ENCODE measurements at places on chromosomes 6 and 20.
A peak's percentile ranks its signal among the peaks of the same experiment; 100 is the strongest.

- no peak for DNase-seq
Measured at GRCh38 chr20:43721429-43722152, 5.2 kb downstream of the GTSF1L start.

GRCh38 chr6:135097172-135097571 is 42.5 kb upstream of the HBS1L start:
- no peak for DNase-seq

- no peak for DNase-seq
Measured at GRCh38 chr6:110528930-110529325, 52.5 kb upstream of the SLC22A16 start.

DNA sequence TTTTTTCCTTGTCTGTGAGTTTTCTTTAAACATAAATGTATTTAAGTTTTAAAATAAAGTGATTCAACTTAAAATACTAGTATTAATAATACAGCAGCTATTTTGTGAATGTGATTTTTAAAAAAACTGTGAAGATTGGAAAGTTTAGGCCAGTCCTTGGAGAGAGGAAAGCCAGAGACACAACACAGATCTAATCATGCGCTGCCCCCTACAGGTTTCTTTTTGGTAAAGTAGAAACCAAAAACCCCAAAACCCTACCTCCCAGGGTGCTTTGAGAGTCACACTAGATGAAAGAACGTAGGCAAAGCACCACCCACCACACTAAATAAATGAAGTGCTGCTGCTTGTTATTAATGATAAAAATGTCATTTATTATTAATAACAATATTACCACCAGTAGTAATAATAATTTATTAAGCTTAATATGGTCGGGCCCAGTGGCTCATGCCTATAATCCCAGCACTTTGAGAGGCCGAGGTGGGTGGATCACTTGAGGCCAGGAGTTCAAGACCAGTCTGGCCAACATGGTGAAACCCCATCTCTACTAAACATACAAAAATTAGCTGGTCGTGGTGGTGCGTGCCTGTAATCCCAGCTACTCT is 33.7 kb downstream of the SLC9A8 start:
- no peak for DNase-seq

DNA sequence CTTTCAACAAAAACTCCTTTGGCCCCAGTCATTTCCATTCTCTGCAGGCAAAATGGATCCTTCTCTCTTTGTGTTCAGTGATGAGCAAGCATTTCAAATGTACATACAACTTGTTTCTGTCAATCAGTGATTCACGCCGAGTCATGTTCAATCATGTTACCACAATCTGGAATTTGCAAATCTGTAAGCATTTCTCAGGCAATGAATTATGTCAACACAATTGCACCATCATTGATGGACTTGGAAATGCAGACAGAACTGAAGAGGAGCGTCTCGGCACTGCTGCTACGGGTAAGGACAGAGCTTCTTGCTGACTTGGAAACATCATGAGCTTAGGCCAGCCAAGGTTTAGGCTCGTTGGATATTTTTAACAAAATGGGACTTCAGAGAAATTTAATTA is 132.8 kb upstream of the AGPAT4 start:
- DNase-seq: peak; percentile 88

- no peak for DNase-seq
Measured at GRCh38 chr6:47729457-47729856, 31.1 kb downstream of the ADGRF4 start.

- DNase-seq: peak; percentile 7
Measured at GRCh38 chr20:7770578-7770977, 169.7 kb downstream of the HAO1 start.

DNA sequence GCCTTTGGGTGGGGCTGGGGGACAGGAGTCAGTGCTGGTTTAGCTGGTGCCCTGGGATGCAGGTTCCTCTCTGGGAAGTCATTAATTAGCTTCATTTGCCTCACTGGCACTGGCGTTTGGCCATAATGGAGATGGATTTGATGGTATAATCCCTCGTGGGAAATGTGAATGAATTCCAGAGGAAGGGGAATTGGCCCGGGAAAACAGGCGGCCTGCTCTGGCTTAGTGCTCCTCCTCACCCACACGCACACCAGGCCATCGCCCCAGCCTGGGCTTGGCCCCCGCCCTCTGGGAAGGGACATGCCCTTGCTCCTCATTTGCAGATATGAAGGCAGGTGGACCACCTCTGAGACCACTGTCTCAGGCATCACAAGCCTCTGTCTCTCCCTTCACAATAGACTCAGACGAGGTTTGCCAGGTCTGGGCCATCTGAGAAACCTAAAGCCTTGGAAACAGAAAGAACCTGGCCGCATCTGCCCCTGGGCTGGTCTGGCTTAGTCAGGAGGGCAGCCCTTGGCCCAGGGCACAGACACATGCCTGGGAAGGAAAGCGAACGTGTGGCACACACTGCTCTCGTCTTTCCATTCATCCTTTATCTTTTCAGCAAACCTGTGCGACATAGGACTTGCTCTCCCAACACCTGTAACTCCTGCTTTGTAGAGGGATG is 199.2 kb upstream of the CDH4 start:
- no peak for DNase-seq

DNA sequence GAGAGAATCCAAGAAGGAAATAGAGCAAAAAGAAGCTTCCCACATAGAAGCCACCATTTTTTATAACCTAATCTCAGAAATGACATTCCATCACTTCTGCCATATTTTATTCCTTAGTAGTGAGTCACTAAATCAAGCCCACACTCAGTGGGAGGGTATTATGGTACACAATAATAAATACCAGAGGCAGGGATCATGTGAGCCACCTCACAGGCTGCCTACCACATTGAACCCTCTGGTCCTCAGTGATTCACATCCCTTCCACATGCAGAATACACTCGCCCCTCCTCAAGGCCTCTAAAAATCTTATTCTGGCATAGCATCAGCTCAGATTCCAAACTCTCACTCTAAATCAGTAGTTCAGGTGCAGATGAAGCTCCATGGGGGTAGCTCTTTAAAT is 49.4 kb downstream of the TMC2 start:
- no peak for DNase-seq

GRCh38 chr6:45327956-45328522 is at the start of gene RUNX2:
TSS of gene RUNX2 (plus strand) at chr6:45328330. CDS start at chr6:45328727, 397 bp downstream.
- DNase-seq: peak; percentile 42

GRCh38 chr6:158552055-158552795 is 7.7 kb upstream of the TMEM181 start:
- DNase-seq: no peak

DNA sequence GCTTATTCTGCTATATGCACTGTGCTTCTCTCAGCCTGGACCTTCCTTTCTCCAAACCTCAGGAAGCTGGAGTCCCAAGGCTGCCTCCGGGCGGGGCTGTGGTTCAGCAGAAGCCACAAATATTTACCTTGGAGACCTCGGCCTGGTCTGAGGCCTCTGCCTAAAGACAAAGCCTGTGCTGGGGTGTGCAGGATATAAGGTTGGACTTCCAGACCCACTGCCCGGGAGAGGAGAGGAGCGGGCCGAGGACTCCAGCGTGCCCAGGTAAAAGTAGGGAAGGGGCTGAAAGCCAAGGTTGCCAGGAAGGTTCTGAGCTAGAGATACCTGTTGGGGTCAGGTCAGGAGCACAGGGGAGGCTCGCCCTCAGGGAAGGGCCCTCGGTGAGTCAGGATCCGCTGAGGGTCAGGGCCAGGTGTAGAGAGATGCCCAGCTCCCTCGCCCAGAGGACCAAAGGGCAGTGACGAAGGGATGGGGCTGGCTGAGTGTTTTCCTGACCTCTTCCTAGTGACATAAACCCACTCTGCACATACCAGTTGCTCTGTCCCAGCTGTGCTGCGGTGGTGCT is at the start of gene BPIFB1:
TSS of gene BPIFB1 (plus strand) at position 224 of the 565 bp plus-strand sequence. CDS start 2,860 bp downstream, outside the sequence.
- no peak for DNase-seq

- DNase-seq: no peak
Measured at GRCh38 chr6:54929245-54929909, 82.8 kb downstream of the FAM83B start.

- no peak for DNase-seq
Measured at GRCh38 chr6:170506446-170506845, 46.7 kb downstream of the PSMB1 start.

- no peak for DNase-seq
Measured at GRCh38 chr6:81944661-81945060, 192.2 kb upstream of the TENT5A start.

Measured in epithelial cell of proximal tubule (primary cell).